HCT116 (cell line): ENCODE measurements at places on chromosomes 3 and 15.

- no peak for DNase-seq
Observed at GRCh38 chr3:10341901-10342398, 21.0 kb upstream of the SEC13 start.

DNA sequence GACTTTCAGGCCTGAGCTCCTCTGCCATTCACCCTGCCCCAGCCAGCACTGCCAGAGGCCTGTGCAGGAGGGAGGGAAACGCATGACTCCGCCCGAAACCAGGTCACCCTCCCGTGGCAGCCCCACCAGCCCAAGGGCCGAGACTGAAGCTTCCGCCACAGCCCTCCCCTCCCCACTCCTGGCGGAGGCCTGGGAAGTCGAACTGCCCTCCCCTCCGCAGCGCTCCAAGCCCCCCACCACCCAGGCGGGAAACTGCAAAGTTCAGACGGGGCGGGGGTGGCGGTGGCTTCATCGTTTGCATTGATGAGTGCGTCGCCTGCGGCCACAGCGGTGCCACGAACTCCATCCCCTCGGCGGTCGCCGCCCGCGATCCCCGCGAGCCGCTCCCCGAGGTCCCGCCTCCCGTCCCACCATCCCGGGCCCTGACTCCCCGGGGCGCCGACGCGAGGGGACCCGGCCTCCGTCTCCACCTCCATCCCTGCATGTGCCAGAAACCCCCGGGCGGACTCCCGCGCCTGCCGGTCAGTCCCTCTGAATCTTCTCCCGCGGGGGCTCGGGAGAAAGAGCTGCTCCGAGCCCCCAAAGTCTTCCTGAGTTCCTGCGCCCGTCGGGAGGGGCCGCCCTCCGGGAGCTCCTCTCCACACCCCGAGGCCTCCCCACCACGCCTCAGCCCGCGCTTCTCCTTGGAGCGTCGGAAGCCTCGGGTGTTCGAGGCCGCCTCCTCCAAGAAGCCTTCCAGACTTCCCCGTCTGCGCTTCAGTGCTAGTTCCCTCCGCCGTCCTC is 698 bp downstream of the MELTF start:
- DNase-seq: no peak

- no peak for DNase-seq
Observed at GRCh38 chr3:97389936-97390335, 374.6 kb upstream of the ARL6 start.

DNA sequence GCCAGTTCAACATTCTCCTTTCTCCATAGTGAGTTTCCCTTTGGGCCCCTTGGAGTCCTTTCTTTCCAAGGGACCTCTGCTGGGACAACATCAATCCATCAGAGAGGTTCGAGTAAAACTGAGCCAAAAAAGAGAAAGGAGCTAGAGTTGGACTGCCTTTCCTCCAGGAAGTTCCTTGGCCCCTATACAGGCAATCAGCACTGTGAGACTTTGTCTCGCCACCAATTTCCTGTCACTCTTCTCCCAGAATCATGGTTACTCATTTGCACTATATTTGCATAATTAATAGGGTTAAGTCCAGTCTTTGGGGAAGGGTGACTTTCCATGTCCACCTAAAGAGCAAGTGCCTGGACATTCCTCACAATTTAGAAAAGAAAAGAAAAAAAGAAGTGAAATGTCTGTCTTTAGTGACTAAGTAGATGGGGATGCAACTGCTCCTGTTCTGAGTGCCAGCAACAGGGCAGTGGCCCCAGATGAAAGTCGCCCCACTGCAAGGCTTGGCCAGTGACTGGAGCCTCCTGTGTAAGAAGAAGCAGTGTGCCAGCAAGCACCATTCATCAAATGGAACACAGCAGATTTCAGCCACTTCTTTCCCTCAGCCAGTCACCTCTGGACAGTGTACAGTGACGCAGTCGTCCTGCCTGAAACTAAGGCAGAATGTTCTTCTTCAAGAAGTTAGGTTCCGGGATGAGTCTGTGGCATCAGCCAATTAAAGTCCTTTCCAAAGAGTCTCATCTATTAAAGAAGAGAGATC is 91.6 kb downstream of the FSIP1 start:
- no peak for DNase-seq

DNA sequence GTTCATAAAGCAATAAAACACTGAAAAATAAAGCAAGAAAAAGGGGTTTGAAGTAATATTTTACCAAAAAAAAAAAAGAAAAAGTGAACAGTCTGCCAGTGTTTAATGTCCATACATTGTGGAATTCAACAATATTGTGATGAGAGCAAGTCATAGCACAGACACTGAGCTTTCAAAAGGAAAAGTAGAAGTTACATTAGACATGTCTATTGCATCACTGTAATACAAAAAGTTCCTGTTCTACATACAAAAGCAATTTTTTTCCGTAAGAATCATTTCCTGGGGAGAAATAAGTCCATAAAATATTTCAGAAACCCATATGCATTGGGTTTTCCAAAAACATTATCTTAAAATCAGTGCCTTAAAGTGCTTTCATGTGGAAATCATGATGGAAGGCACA is 11.8 kb upstream of the HDC start:
- DNase-seq: no peak

DNA sequence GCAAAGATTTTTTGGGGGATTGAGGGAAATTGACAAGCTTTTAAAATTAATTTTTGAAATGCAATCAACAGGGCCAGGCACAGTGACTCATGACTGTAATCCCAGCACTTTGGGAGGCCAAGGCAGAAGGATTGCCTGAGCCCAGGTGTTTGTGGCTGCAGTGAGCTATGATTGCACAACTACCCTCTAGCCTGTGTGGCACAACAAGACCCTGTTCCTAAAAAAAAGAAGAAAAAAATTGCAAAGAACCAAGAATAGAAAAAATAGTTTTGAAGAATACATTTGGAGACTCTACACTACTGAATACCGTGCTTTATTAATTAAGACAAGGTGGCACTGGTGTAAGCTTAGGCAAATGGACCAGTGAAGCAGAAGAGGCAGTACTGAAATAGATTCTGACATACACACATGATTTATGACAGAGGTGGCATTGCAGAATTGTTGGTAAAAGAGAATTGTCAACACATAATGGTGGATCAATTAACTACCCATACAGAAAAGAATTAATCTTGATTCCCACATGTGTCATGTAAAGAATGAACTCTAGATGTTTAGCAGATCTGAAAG is 443.3 kb upstream of the ATP11B start:
- no peak for DNase-seq

GRCh38 chr15:63833021-63833696 is 589 bp downstream of the HERC1 start:
- DNase-seq: no peak

- DNase-seq: no peak
Observed at GRCh38 chr15:63301088-63301487, 23.7 kb downstream of the APH1B start.

DNA sequence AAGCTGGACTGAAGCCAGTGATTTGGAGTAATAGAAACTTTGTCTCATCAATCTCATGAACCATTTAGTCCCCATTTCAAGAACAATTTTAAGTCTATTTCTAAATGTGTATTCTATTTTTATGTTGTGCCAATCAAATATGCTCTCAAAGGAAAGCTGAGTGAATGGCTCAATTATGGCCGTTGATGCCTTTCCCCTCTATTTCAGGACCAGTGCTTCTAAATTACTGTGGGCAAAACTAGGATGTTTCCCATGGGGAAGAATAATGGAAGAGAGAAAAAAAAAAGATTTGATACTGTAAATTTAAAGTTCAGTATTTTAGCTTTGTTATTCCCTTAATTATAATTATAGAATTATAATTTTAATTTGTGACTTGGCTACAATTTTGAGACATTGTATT is 110.1 kb downstream of the CADM2 start:
- no peak for DNase-seq

GRCh38 chr3:46891132-46891531 is 13.6 kb downstream of the PTH1R start:
- no peak for DNase-seq

- DNase-seq: no peak
Observed at GRCh38 chr3:171229173-171229572, 202.7 kb upstream of the SLC2A2 start.

DNA sequence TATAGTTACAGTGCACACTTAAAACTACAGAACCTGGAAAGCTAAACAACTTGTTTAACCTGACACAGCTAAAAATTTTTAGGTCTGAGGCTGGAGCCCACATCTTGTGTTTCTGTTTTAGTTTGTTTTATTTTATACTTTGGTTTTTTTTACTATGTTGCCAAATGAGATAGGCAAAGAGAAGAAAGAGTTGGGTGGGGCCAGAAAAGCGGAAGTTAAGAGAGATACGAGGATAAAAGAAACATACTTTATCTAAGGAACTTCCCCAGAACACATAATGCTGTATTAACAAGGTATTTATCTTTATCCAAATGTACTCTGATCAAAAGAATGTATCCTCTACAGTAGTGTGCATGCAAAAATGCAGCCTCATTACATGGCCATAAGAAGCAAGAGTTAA is 1145.7 kb downstream of the EPHA3 start:
- no peak for DNase-seq

DNA sequence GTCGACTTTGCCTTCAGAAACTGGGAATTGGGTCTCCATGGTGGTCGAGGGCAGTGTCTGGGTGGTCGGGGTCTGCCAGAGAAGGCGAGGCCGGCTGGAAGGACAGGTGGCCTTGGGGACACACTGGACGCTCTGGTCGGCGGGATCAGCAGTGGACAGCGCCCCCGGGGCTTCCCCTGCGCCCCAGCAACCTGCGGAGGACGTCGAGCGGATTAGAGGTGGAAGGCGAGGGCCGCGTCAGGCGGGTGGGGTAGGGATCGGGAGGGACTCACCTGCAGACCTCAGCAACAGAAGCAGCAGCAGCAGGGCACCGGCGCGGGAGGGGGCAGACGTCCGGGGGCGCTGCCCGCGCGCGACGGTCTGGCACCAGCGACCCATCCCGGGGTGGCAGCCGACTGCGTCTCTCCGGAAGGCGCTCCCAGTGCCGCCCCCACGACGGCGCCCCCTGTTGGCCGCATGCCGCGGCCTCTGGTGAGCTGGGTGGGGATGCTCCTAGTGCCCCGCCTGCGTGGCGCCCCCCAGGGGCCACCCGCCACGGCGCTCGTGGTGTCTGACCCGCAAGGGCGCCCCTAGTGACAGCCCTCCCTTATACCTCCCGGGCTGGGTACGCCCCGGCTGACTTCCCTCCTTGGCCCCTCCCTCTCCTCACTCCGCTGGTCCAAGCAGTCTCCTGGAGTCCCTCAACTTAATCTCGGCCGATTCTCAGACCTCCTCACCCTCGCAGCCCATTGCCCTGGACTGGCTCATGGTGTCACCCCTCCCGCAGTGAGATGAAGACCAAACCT is at the start of gene PRSS50:
TSS of gene PRSS50 (minus strand) at position 423 of the 785 bp plus-strand sequence. CDS start at position 378, 45 bp downstream.
- no peak for DNase-seq

DNA sequence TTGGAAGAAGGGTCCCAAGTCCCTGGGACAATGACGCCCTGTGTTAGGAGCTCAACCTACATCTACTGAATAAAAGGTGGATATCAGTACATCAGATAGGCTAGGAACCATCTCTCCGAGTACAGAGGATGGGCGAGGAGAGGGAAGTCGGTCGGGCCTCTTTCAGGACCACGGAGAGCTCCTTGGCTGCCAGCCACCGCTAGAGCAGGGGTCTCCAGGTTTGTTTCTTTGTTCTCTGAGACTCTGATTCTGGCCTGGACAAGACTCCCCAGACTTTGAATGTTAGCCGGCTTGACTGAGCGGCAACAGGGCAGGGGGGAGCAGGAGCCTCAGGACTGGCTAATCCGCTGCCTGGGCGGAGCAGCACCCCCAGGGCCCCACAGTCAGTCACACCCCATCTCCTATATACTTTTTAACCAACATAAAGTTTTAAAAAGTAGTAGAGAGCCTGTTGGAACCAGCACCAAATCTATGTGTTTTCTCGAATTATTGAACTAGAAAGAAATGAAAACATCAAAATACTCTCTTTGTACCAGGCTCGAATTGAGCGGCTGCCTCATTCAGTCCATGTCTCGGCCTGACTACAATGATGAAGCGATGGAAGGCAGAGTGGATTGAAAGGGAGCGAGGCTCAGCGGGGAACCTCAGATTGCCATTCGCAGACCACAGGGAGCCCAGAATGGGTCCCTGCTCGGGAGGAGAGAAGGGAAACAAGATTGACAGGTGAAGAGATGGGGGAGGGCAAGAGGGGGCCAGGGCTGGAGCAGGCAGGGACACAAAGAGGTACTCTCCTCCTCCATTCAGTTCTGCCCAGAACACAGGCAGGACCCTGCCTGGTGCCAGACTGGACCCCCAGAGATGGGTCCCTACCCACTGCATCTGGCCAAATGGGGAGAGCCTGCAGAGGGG is 131.6 kb downstream of the TPRA1 start:
- no peak for DNase-seq

GRCh38 chr3:153596401-153596800 is 434.4 kb downstream of the RAP2B start:
- DNase-seq: no peak

GRCh38 chr3:188342991-188343732 is 189.2 kb downstream of the LPP start:
- DNase-seq: no peak

DNA sequence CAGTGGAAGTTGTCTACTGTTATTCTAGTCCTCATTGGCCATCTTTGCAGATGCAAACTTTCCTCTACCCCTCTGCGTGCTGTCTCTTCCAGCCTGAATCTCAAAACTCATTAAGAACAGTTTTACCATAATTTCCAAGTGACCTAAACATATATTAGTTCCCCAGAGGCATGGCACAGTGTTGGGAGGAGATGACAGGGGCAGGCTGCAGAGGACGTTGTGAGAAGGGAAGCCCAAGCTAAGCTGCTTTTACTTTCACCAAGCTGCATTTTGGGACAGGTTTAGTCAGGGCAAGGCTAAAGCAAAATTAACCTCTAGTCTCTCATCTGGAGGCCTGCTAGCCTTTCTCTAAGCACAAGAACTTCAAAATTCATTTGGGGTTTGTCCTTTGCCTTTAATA is 318.6 kb upstream of the SATB1 start:
- DNase-seq: no peak

GRCh38 chr3:111890051-111890580 is 31.1 kb downstream of the PHLDB2 start:
- no peak for DNase-seq

DNA sequence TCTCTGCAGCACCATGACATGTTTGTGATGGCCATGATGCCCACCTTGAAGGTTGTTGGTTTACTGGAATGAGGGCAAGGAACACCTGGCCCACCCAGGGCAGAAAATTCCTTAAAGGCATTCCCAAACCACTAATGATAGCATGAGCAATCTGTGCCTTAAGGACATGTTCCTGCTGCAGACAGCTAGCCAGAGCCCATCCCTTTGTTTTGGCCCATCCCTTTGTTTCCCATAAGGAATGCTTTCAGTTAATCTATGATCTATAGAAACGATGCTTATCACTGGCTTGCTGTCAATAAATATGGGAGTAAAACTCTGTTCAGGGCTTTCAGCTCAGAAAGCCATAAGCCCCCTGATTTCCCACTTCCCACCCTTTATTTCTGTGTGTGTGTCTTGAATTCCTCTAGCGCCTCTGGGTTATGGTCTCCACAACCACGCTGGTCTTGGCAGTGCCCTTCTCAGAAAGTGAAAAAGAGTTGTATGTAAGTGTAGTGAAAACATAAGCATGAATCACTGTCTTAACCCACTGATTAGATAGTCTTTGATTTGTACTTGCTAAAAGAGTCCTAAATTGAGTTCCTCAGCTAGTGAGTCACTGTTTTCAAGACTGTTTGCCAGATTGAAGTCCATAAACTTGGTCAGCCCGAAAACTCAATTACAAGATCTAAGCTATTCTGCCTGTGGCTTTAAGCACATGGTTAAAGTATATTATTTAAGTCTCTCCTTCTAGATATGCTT is 19.0 kb upstream of the CCR2 start:
- no peak for DNase-seq

GRCh38 chr3:169147238-169148008 is 516.1 kb downstream of the MECOM start:
- no peak for DNase-seq
